ENCODE measurements at places on chromosomes 3 and 15. TPM values are rescaled to one million over a fixed set of nuclear protein-coding genes. Genes with fewer than 3 reads are reported as not detected.

- no peaks in the 10 kb centered on the region for H3K36me3 ChIP-seq
- H3K27me3 ChIP-seq, result no peaks in the 10 kb centered on the region
- H3K4me3 ChIP-seq, result no peak overlapping the region
- no peak overlapping the region for H3K27ac ChIP-seq
- DNase-seq, result peak; percentile 42
- no peaks in the 10 kb centered on the region for H3K4me1 ChIP-seq
These were observed 885.4 kb downstream of the PDCD6IP start for GRCh38 chr3:34683851-34684250.

Gene SLC28A2
- not detected for polyA plus RNA-seq

Gene UNC13C
- polyA plus RNA-seq, result not detected

Gene TEX55
- polyA plus RNA-seq, result not detected

Measured in endothelial cell of umbilical vein (primary cell).